Stimulated activated CD4-positive, alpha-beta T cell treated with anti-CD3 and anti-CD28 coated beads, Interleukin-1b, Interleukin-23, amount 100 ng/mL, for 1 hour (primary cell): ENCODE measurements at places on chromosomes 1 and 21.

GRCh38 chr1:212207822-212208520, 77.2 kb upstream of the PPP2R5A start:
- DNase-seq: no peak

DNA sequence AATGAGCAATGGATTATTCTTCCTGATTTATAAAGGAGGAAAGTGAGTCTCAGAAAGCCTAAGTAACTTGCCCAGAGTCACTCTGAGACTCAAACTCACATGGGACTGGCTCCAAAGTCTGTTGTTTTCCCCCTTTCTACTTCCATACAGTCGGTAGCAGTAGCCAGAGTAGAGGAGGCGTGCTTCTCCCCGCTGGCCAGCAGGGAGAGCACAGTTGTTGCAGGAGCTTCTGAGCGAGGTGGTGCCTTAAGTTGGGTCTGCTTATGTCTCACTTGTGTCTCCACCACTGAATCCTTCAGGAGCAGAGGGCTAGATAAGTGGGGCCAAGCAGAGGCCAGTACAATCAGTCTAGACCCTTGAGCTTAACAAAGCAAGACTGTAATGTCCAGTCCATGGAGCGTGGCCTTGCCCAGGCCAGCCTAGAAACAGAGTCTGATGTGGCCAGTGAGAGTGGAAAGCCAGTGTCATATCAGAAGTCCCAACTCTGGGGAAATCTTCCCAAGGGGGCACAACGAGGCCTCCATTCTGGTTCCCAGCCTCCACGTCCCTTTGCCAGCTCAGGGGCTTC, 181.9 kb downstream of the ZSCAN20 start:
- no peak for DNase-seq

GRCh38 chr1:29213055-29213454, 17.7 kb downstream of the MECR start:
- DNase-seq: no peak

DNA sequence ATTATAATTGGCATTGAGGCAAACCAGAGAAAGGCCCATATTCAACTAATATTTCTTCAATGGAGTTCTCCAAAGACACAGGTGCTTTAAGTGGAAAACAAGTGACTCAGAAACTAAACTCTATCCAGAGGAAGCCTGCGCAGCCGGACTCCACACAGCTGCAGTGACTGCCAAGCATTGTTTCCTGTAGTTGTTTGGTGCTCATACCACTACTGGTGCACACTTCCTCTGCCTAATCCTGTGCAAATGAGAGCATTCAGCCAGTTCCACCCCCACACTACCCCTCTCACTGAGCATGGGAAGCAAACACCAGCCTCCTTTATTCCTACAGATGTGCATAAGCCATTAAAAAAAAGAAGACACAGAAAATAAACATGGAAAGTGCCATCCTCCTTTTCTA, 102.9 kb downstream of the VAV3 start:
- DNase-seq: no peak

DNA sequence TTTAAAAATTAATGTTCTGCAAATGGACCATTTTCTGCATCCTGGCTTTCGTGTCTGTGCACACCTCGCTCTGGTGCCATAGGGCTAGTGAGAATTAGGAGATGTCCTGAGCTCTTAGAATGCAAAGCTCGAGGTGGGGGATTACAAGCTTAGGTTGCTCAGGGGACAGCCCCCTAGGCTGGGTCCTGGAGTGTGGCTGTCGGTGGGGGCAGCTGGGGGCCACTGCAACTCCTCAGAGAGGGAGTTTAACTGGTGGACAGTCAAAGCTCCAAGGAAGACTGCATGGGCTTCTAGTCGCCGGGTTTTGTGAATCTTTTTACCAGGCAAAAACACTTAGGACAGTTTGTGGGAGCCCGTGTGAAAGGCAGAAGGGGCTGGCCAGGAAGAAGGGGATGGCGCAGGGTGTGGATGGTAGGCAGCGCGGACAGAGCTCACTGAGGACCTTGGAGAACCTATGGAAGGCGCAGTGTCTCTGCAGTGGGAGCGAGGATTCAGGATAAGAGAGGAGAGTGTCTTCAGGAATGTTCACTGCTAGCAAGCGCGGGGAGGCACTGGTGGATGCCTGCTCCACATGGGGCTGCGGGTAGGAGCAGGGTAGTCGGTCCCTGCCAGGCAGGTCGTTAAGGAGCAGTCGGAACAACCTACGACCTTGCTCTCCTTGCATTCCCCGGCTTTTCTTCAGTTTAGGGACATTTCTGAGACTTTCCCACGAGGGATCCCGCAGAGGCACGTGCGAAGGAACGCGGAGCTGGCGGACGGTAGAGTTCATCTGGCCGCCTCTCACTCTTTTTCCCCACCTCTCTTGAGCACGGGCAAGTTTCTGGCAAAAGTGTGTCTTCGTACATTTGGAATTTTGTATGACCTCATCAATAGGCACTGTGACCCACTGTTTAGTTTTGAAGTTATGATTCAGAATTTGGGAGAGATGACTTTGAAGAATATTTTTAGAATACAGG, 12.9 kb upstream of the KCNE1 start:
- no peak for DNase-seq

GRCh38 chr1:30242722-30243457, 480.5 kb downstream of the MATN1 start:
- DNase-seq: no peak

GRCh38 chr1:228494391-228494790, 7.2 kb downstream of the RNF187 start:
- DNase-seq: no peak

GRCh38 chr1:25890239-25891034, 14.9 kb upstream of the PAQR7 start:
- no peak for DNase-seq

DNA sequence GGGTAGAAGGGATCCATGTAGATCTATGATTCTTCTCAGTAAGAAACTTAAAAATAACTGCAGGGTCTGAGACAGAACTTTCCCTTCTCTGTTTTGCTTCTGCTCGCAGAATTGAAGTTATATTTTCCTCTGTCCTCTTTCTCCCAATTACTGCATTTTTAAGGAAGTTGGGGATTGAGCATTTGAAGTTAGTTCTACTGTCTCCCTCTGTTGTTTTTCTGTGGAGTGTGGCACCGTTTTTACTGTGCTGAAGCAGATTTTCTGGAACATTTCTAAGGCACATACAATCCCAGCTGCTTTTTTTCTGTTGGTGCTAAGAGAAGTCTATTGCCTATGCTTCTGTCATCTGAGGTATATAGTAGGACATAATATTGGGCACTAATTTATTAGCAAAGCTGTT, 43.3 kb downstream of the RASAL2 start:
- DNase-seq: no peak

DNA sequence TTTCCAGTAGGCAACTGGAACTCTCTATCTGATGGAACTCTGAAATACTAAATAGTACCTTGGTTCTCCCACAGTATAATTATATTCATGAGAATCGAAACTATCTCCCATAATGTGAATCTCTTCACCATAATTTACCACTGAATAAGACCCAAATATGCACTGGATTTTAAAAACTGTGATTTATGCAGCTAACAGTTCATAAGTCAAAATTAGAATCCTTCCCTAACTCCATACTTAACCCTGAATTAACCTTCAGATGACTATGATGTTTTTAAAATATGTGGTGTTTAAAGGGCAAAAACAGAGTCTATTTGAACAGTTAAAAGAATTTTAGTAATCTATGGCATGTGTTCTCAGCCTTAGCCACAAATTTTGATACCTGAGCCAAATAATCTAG, 22.9 kb upstream of the SLC44A3 start:
- DNase-seq: no peak

GRCh38 chr1:53918343-53918742, 24.4 kb downstream of the DIO1 start:
- no peak for DNase-seq

GRCh38 chr1:43572538-43572937, 41.9 kb downstream of the PTPRF start:
- no peak for DNase-seq

GRCh38 chr1:237281481-237281880, 239.5 kb downstream of the RYR2 start:
- DNase-seq: no peak

GRCh38 chr1:118688891-118689290, 299.3 kb downstream of the TBX15 start:
- no peak for DNase-seq

DNA sequence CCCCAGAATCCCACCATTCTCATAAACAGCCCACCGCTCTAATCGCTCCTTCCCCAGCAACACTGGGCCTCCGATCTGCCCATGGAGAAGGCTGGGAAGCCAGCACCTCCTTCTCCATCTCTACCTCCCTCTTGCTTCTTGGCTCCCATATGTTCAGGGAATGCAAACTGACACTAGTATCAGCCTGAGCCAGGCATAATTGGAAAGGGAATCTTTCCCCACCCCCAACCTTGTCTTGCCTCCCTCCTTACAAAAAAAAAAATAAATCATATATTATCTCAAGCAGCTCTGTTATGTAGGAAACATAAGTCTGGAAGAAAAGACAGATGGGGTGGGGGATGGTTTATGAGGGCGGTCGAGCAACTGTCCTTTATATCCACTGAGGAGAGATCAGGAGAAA, 127.2 kb downstream of the NAV1 start:
- no peak for DNase-seq

DNA sequence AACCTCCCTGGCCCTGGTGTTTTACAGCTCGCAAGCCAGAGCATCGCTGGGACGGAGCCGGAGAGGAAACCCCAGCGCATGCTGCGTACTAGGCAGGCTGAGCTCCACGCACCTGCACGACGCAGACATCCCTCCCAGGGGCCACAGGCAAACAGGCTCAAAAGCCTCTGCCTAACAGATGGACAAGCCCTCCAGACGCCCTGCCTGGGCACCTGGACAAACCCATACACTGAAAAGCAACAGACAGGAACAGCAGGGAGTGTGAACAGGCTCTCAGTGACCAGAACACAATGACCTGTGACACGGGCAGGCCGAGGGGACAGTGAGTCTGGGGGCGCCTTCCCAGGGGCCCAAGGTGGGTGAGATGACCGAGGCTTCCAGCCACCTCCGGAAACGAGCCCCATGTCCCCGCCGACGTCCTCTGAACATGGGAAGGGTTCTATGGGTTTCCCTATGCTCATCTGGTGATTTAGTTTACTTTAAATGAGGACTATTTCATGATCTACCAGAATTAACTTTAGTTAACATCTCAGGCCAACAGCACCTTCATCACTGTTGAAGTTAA, 40.3 kb downstream of the NPHP4 start:
- DNase-seq: no peak

- DNase-seq: no peak
Measured at GRCh38 chr1:116255486-116256285, 117.4 kb upstream of the ATP1A1 start.

- DNase-seq: peak; percentile 81
Measured at GRCh38 chr1:39691383-39692151, at the start of gene HPCAL4. Gene HPCAL4, minus strand, starts transcription at chr1:39691433. Its CDS starts 6,830 bp downstream, at chr1:39684603.

- no peak for DNase-seq
Measured at GRCh38 chr1:225712391-225712790, 59.5 kb upstream of the ENAH start.

- DNase-seq: no peak
Measured at GRCh38 chr1:208374391-208374941, 130.3 kb upstream of the PLXNA2 start.

DNA sequence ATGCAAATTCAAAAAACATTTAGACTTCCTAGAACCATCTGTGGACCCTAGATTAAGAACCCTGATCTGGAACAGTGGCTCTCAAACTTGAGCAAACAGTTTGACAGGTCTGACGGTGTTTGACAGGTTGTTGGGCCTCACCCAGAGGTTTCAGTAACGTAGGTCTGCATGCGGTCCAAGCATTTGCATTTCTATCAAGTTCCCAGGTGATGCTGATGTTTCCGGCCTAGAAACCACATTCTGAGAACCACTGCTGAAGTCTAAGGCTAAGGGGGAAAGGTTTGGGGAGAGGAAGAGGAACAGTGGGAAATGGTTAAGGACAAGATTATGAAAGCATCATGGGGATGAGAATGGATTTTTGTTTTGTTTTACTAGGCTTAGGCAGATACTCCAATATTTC, 48.6 kb downstream of the MDM4 start:
- DNase-seq: no peak

DNA sequence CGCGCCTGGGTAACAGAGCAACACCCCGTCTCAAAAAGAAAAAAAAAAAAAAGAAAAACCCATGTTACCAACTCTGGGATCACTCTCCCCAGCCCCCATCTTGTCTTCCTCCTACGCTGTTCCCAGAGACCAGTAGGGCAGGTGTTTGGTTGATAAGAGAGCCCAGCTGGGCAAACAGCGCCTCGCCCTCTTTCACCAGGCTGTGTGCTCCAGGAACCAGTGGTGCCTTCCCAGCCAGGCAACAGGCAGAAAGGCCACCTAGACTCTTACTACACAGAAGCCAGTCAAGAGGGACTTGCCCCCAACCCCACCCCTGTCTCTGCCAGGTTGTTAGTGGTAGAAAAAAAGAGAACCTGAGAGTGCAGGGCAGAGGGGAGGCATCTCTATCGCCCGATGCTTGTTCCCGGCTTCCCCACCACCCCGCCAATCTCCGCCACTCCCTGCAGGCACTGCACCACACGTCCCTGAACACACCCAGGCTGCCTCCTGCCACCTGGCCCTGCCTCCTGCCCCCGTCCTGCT, 14.0 kb upstream of the CTRC start:
- no peak for DNase-seq

GRCh38 chr1:51203121-51203873, 32.8 kb upstream of the RNF11 start:
- DNase-seq: no peak

DNA sequence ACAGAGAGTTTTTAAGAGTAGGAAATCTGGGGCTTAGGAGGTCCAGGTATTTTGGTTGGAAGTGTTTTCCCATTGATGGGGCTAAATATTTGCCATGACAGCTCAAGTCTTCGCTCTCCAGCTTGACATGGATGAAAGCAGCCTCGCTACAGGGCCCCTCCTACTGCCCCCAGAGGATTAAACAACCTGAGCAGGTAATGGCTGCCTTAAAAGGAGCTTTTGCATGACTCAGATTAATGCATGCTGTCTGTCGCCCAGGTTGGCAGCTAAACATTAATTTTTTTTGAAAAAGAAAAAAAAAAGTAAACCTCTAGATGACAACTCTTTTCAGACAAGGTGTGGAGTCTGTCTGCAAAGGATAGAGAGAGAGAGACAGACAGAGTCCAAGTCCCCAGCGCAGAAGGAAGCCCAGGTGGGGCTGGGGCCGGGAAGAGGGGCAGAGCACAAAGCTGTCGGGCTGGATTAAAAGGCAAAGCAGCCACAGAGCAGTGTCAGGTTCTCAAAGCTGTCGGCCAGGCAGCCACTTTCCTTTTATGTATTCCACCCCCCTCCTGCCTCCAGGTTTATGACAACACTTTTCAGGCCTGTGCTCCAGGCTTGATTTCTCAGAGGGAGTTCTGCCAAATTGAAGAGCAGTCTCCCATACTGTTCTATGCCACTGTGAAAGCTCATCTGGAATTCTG, 127.9 kb downstream of the CLIC6 start:
- DNase-seq: no peak

GRCh38 chr1:39694026-39694425, 2.8 kb upstream of the HPCAL4 start:
- DNase-seq: no peak

DNA sequence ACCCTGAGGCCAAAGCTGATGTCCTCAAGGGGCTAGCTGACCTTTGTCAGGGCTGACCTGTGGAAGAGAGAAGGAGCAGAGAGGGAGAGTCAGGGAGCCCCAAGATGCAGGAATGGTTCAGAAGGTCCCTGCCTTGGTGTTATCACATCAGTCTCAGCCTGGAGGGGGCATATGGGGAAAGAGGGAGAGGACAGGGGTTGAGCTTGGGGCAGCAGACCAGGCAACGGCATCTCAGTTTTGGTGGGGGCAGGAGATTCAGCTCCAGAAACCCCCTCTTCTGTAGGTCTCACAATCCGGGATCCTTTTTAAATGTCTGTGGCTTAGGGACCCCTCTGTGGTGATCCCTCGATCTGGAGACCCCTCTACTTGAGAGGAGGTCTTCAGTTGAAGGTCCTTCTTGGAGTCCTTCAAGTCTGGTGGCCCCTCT, 815 bp downstream of the S100A13 start:
- no peak for DNase-seq

GRCh38 chr21:45858180-45858579, 123.4 kb upstream of the COL6A1 start:
- DNase-seq: no peak
